ENCODE measurements at places on chromosomes 2 and 18.

GRCh38 chr2:143877876-143878530, 641.9 kb downstream of the ZEB2 start:
- no peak for DNase-seq

DNA sequence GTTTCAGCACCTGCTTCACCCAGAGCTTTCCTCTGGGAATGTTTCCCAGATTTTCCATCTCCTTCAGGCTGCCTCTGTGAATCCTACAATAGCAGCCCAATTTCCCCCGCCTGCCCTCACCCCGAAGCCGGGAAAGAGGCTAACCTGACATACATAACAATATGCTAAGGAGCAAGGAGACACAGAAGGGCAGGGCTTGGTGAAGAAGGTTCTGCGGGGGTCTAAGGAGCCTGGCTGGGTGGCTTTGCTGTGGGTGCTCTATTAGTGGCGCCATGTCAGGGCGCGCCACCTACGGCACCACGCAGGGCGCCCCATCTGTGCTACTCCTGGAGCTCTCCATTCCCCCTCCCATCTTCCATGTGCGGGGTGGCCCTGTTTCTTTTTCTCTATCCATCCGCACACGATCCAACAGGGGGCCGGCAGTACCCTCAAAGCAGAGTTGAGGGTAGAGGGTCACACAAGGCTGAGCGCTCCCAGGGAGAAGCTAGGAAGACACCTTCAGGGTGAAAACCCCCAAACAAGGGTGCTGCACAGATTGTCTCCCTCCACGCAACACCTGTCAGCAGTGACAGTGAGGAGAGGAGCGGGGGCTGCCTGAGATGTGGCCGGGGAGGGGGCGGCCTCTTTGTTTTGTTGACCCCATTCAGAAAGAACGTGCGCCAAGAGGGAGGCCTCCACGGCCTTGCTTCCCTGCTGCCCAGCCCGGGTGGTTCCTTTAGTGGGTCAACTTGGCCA, 101.4 kb downstream of the PDCL3 start:
- no peak for DNase-seq

DNA sequence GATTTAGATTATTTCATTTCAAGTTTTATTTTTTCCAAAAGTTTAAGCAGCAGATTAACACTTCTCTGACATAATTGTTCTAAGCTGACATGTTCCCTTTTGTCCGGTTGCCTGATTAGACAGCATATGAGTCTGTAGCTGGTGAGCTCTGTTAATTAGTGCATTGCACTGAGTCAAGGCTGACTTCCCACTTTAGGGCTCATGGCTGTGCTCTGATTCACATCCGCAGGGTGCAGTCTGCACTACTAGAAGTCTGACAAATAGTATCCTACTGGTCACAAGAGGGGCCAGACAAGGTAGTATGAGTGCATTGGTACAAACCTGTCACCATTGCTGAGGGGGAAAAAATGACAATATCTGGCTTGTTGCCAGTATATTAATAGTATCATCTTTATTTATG, 443.9 kb upstream of the ZNF804A start:
- DNase-seq, result no peak

- DNase-seq, result no peak
Observed at GRCh38 chr2:143229411-143229810, 100.2 kb downstream of the ARHGAP15 start.

- peak; percentile 62 for DNase-seq
Observed at GRCh38 chr2:43484323-43484930, 111.4 kb downstream of the THADA start.

GRCh38 chr2:220648628-220649027, 923.5 kb downstream of the EPHA4 start:
- DNase-seq, result no peak

All from CD4-positive, alpha-beta T cell treated with Interleukin-21 for 1 hour (primary cell).